ENCODE measurements at places on chromosomes 1 and 21.
A peak's percentile ranks its signal among the peaks of the same experiment; 100 is the strongest.

DNA sequence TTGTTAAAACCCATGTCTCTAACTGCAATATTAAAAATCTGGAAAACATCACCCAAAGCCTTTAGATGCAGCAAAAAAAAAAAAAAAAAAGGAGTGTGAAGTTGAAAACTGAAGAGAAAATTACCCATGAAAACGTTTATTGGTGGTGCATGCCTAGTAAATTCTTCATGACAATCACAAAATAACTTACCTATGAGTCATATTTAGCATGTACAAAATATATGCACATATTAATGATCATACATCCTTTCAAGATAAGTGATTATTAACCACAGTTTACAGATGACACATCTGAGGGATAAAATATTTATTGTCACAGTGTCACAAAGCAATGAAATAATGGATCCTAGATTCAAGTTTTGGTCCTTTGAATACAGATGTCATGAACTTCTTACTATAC, 505.2 kb upstream of the NR5A2 start:
- no peak for DNase-seq

GRCh38 chr1:218705911-218706893, 361.1 kb downstream of the TGFB2 start:
- DNase-seq = no peak

GRCh38 chr1:6423321-6423999, 1.1 kb upstream of the ESPN start:
- DNase-seq = peak; percentile 77

DNA sequence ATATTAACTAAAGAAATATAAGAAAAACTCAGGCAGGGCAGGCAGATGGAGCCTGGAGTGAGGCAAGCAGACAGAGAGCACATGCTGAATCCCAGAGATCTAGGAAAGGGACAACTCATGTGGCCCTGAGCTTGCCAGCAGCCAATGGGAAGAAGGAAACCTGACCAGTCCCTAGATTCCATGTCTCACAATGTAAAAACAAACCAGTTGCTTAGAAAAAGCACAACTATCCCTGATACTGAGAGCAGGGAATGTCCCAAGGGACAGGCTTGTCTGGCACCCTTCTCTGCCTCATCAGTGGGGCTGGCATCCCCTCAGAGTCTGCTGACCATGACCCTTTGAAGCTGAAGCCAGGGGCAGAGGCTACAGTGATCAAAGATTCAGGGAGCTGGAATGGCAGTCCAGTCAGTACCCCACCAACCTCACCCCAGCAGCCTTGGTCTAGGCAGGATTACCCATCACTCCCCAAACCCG, 27.8 kb downstream of the HSPG2 start:
- DNase-seq = no peak

GRCh38 chr1:234564035-234565029, 45.6 kb downstream of the IRF2BP2 start:
- DNase-seq = no peak

DNA sequence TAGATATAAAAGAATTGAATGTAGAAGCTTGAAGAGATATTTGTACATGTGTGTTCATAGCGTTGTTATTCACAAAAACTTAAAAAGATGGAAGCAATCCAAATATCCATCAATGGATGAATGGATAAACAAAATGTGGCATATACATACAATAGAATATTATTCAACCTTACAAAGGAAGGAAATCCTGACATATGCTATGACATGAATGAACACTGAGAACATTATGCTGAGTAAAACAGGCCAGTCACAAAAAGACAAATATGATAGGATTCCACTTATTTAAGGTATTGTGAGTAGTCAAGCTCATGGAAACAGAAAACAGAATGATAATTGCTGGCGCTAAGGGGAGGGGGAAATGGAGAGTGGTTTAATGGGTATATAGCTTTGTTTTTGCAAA, 47.0 kb upstream of the DYRK1A start:
- no peak for DNase-seq

DNA sequence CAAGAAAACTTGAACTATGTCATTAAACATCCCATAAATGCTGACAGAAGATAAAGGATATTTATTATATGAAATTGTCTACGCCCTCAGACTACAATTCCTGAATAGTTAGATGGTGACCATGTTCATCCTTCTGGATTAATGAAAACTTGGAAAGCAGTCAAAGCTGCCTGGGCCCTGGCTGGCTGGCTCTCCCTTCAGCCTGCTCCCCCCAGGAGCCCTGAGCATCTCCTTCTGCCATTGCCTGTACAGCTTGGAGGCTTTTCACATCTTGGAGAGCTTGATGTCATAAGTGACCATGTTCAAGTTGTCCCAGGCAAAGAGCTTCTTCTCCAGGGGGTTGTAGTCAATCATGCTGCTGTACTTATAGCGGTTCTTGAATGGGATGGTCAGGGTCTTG, 13.6 kb downstream of the MYOCOS start:
- DNase-seq = no peak

DNA sequence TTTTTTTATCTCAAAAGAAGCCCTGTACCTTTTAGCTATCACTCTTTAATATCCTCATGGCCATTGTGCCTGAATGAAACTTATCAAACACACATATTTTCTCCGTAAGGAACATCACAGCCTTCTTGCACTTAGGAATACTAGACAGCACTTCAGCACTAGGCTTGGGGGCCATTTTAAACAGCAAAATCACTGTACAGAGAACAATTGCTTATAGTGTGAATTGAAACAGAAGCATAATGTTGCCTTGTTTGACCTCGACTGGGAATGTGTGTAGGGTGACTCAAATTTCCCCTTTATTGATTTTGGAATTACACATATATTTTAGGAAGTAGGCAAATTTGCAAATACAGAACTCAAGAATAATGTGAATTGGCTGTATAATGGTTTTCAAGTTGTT, 36.4 kb downstream of the KYAT3 start:
- DNase-seq = no peak

GRCh38 chr1:4089421-4090175, 189.5 kb upstream of the C1orf174 start:
- no peak for DNase-seq

DNA sequence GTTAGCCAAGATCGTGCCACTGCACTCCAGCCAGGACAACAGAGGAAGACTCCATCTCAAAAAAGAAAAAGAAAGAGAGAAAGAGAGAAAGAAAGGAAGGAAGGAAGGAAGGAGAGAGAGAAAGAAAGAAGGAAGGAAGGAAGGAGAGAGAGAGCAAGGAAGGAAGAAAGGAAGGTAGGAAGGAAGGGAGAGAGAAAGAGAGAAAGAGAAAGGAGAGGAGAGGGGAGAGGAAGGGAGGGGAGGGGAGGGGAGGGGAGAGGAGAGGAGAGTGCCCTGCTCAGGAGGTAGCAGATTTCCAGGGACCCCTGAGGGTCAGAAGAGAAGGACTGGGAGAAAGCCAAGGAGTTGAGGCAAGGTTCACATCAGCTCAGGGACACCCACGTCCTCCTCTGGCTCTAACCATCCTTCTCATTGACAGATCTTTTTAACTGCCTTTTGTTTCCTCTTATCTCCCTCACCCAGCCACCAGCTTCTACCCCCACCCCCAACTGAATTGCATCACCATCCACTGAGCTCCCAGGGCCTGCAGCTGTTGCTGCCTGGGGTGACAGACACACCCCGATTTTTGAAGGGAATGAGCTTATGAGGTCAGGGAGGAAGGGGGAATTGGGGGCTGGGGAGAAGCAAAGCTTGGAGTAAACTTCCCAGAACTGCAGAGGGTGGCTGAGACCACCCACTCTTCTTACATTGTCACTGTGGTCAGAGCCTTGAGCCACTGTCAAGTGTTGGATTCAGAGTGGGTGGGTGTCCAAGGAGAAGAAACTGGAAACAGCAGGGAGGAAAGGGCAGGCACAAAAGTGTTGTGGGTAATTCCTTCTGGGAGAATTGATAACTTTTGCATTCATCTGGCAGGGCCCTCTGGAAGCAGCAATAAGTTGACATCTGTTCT, 91.6 kb downstream of the GLUL start:
- no peak for DNase-seq

DNA sequence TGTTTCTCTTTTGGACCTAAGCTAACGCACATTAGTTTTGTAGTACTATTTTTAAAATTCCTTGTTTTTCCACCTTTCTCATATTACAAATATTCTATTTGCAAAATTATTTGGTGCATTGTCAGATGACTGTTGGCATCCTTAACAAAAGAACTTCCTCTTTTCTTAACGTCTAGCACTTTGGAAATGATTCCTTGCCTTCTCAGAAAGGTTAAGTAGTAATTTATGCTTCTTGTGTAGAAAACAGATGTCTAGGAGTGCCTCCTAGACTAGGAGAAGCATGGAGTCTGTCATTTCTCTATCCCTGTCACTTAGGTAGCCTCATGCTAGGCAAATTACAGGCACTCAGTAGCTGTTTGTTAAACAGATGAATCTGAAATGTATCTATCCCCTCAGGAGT, 64.4 kb downstream of the HSPA13 start:
- DNase-seq = no peak

GRCh38 chr1:83701355-83701754, 297.6 kb downstream of the TTLL7 start:
- no peak for DNase-seq

DNA sequence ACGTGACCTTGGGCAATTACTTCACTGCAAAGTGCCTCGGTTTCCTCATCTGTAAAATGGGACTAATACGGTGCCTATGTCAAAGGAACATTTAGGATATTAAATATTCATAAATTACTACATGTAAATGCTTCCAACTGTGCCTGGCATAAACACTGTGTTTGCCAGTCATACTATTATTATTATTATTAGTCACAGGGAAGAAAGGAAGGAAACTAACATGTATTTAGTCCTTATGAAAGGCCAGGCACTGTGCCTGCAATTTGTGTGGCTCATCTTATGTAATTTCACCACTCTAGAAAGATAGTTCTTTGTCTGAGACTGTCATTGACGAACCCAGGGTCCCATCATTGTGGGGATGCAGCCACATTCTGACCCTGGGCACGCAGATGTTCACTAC, 45.0 kb downstream of the EPHB2 start:
- no peak for DNase-seq

GRCh38 chr1:151286619-151287340, 4.7 kb downstream of the ZNF687 start:
- DNase-seq = no peak

DNA sequence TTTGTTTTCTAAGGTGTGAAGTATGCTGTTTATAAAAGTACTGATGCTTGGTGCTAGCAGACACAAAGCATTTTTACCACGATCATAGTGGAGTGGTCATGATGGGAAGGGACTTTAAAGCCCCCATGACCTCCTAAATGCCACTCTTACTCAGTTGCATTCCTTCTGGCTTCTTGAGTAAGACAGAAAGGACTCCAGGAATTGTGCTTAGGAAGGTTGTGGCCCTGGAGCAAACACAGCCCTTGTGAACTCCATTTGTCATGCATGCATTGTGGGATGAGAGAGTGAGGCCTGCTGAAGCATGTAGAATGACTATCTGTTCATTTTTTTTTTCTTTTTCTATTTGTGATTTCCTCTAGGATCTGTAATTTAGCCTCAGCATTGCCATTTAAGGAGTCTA, 34.2 kb downstream of the AK5 start:
- no peak for DNase-seq

GRCh38 chr1:11802616-11802972, 3.2 kb downstream of the MTHFR start:
- no peak for DNase-seq

- DNase-seq = no peak
Measured at GRCh38 chr1:231702331-231702730, 75.7 kb downstream of the DISC1 start.

DNA sequence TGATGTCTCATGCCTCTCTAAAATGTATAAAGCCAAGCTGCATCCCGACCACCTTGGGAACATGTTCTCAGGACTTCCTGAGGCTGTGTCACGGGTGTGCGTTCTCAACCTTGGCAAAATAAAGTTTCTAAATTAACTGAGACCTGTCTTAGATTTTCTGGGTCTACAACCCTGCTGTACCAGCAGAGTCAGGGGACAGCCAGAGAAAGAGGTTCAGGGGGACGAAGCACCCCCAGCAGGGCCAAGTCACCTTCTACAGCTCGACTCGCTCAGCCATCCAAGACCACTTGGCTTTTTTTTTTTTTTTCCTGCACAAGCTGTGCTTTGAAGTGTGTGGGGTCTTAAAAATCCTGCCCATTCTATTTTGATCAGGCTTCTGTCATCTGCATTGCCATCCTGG, 28.5 kb upstream of the PDE9A start:
- DNase-seq = no peak

- DNase-seq = no peak
Measured at GRCh38 chr1:210531475-210532222, 202.9 kb downstream of the HHAT start.

DNA sequence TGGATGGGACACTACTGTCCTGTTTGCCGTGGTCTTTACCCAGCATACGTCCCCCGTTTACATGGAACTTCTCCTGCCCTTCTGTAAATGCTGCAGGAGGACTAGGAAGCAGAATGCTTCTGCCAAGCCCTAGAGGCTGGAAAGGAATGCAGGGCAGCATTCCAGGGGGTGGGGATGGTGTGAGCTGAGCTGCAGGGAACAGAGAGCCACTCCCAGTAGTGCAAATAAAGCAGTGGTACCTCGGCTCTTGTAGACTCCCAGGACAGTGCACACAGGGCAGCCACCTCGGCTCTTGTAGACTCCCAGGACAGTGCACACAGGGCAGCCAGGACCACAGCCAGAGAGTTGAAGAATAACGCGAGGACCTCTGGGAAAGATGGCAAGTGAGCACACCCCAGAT, 35.4 kb downstream of the PTPRU start:
- DNase-seq = peak; percentile 32

GRCh38 chr1:150703427-150703826, 6.5 kb upstream of the GOLPH3L start:
- no peak for DNase-seq

GRCh38 chr1:25971066-25971810, 26.6 kb downstream of the PAFAH2 start:
- DNase-seq = no peak

- DNase-seq = no peak
Measured at GRCh38 chr1:2528966-2529783, 888 bp downstream of the HES5 start.

GRCh38 chr1:228989176-228989575, 253.9 kb downstream of the RHOU start:
- no peak for DNase-seq

GRCh38 chr1:63238721-63239120, 83.6 kb upstream of the FOXD3 start:
- no peak for DNase-seq

- no peak for DNase-seq
Measured at GRCh38 chr1:94539496-94539895, 2.1 kb downstream of the F3 start.

DNA sequence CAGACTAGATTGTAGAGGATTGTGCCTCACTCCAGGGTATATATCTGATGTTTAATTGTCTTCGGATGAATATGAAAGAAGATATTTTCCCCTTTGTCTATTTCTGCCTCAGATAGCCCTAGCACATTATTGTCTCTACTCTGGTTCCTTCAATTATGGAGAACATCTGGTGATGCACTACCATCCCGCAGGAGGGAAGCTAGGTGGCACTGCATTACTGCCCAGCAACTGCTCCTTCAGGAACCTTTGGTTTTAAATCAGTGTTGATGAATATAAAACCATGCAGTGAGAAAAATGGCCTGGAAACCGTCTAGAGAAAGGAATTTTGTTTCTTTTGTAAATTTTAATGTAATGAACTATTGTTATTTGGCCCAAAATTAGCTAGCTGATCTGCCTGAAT, 68.5 kb downstream of the GPR88 start:
- peak; percentile 43 for DNase-seq
